ENCODE measurements at places on chromosomes 12 and 14. TPM values are rescaled to one million over a fixed set of nuclear protein-coding genes. Genes with fewer than 3 reads are reported as not detected.

DNA sequence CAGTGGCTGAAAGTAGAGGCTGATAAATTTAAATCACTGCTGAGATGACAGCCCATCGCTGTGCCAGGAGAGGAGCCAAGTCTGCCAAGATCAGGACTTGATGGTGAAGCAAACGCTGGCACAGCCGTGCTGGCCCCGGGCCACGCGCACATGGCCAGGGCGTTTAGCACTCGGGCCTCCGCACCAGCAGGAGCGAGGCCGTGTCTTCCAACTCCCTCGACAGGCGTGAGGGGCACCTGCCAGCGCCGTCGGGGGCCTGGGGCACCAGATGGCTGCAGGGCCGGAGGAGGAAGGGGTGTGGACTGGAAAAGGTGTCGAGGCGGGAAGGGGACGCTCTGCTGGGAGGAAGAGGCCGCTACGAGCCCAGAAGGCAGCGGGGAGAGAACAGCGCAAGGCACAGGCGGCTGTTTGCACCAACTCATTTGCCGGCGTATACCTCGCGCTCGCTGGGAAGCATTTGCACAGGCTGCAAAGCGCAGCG, 29.5 kb downstream of the RIMBP2 start:
- no peak for DNase-seq

GRCh38 chr12:128662101-128662500, 161.7 kb downstream of the SLC15A4 start:
- peak; percentile 26 for DNase-seq

- no peak for DNase-seq
Observed at GRCh38 chr12:75157385-75157784, 52.3 kb downstream of the KCNC2 start.

- DNase-seq, result no peak
Observed at GRCh38 chr12:89907659-89908058, 199.0 kb upstream of the ATP2B1 start.

DNA sequence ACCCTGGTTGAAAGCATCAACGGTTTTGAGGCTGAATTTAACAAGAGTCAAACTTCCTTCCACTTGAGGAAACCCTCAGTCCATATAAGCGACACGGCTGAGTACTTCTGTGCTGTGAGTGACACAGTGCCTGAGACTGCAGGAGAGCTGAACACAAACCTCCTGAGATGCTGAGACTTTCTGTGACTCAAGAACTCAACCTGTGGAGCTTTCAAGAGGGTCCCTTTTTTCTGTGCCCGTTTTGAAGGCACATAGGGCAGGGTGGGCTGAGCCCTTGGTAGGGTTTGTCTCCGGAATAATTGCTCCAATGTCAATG, 305.3 kb upstream of the OR4E1 start:
- no peak for DNase-seq

DNA sequence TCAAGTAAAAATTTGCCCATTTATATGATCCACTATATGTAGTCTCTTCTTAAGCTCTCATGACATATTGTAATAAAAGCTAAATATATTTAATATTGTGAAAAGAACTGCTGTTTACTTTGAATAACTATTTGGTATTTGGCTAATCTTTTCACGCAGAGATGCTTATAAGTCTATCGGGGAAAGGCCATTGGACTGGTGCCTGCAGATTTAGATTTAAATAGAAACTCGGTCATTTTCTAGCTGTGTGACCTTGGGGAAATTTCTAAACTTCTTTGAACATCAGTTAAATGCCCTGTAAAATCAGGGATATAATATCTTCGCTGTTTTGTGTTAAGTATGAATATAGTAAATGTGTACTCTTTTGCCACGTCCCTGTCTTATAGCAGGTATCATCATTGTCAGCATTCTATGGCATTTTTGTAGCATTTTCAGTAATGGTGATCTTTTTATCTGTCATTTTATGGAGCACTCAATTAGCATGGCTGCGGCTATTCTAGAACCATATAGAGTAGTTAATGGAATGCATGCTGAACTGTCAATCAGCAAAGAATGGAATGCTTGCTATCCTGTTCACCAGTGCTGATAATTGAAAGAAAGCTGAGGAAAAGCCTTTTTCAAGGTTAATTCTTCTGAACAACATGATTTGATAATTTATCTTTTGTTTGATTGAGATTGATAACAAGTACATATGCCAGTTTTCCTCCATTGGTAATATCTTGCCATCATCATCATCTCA, 181.2 kb downstream of the TMTC2 start:
- DNase-seq, result no peak

GRCh38 chr14:75432411-75432810, 4.6 kb downstream of the JDP2 start:
- DNase-seq, result no peak

GRCh38 chr14:74415115-74415437, 10.9 kb downstream of the SYNDIG1L start:
- DNase-seq, result no peak

DNA sequence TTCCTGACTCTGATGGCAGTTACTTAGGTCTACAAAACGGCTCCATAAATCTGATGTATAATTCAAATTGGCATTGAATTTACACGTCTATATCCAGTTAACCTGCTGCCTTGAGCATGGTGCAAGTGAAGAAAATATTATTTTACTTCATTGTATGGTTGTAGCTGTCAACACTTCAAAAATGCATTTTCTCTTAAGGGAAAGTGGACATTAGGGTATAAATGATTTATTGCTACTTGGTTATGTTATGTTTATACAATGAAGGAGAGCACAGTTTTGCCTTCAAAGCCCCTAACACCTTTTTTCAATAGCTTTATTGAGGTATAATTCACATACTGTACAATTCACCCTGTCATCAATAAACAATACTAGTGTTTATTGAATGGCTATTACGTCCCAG, 2.0 kb upstream of the USP15 start:
- DNase-seq, result no peak

GRCh38 chr12:96419576-96420276, 19.5 kb upstream of the CDK17 start:
- no peak for DNase-seq

DNA sequence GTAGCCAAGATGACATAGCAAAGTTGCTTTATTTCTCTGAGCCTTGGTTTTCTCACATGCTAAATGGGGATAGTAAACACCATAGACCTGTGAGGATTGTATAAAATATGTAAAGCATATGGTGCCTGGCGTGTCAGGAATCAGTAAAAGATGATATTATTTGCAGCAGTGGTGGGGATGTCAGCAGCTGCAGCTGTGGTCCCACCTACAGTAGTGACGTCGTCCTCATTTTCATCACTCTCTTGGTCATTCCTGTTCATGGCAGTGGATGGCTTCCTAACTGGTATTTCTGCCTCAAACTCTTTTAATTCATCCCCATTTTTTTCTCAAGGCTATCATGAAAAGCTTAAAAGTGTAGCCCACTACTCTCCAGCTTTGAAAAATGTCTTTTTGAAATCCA, 12.1 kb downstream of the BMAL2 start:
- no peak for DNase-seq

- no peak for DNase-seq
Observed at GRCh38 chr14:39704594-39704993, 272.4 kb upstream of the FBXO33 start.

GRCh38 chr14:32341947-32342846, 13.1 kb downstream of the AKAP6 start:
- no peak for DNase-seq

DNA sequence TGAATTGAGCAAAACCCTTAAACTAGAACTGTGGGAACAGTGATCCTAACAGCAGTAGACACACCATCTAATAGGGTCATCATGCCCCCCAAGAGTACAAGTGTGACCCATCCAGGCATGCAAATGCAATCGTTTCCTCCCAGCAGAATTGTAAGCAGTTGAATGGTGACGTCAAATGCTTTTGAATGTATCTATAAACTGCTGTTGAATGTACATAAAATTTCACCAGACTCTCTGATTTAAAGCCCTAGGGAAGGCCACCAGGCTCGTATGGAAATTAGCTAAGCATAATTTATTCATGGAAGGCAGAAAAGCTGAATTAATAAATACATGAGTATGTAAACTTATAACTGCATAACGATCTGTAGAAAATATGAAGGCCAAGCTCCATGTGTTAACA, 482.9 kb downstream of the EGLN3 start:
- DNase-seq, result no peak

The SH2B3 gene
- polyA plus RNA-seq, result 25.3 TPM
